ENCODE measurements at places on chromosomes 2 and 18. TPM values are rescaled to one million over a fixed set of nuclear protein-coding genes. Genes with fewer than 3 reads are reported as not detected.
A peak's percentile ranks its signal among the peaks of the same experiment; 100 is the strongest.

The NEURL3 gene
- 1.0 TPM for total RNA-seq

The FOXI3 gene
- 0.17 TPM for total RNA-seq

- no peak for DNase-seq
Observed at GRCh38 chr2:20484034-20484617, 37.3 kb downstream of the RHOB start.

GRCh38 chr2:197308585-197308984 lies 2.0 kb downstream of the ANKRD44 start:
- DNase-seq = no peak

DNA sequence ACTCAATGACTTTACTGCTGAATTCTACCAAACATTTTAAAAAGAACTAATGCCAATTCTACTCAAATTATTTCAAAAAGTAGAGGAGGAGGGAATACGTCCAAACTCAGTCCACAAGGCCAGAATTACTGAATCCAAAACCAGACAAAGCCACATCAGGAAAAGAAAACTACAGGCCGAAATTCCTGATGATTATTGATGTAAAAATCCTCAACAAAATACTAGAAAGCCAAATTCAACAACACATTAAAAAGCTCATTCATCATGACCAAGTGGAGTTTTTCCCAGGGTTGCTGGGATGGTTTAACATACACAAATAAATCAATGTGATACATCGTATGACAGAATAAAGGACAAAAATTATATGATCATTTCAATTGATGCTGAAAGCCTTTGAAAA lies 103.9 kb upstream of the UBE2E3 start:
- DNase-seq = no peak

The TXNL4A gene
- 84.7 TPM for total RNA-seq

DNA sequence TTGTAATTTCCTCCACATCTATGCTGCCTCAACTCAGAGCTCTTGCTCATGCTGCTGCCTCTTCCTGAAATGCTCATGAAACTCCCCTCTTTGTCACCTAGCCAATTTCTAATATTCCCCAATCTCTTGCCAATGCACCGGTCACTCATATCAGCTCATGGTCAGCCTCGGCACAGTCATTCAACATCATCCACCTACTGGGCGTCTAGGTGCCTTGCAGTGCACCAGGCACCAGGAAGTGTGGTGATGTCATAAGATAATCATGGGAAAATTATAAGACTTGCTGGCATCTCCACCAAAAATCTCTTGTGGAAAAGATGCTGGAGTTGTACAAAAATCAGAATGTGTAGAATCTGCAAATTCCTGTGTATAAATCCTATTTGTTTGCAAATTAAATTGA lies 52.6 kb upstream of the RAB27B start:
- DNase-seq = peak; percentile 64

The MALL gene
- total RNA-seq = 35.7 TPM

GRCh38 chr2:104321796-104322349 lies 532.0 kb upstream of the POU3F3 start:
- DNase-seq = no peak

DNA sequence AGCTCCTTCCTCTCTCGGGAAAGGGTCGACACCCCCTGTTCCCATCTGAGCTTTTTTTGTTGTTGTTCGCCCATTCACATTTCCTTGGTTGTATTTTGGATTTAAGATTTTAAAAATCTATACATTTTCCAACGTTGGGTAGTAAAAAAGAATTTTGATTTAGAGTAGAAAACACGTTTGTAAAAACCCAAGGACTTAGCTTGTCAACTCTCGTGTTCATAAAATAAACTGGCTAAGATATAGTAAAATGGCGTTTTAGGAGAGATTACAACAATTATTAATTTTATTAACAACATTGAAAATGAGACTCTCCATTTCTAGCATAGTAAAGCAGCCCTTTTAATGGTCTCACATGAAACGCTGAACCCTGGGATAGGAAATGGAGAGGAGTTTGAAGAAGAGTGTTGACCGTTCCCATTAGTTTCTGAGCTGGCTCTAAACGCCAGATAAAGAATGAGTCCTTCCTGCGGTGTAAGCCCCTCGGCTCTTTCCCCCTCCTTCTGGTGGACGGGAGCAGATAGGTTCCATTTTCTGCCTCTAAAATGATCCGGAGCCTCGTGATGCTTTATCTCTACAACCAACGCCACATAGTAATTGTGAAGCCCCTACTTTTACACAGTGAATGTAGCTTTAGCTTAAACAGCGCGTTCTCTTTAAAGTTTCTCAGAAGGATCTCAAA lies 24.0 kb upstream of the ZNF516 start:
- DNase-seq = no peak

DNA sequence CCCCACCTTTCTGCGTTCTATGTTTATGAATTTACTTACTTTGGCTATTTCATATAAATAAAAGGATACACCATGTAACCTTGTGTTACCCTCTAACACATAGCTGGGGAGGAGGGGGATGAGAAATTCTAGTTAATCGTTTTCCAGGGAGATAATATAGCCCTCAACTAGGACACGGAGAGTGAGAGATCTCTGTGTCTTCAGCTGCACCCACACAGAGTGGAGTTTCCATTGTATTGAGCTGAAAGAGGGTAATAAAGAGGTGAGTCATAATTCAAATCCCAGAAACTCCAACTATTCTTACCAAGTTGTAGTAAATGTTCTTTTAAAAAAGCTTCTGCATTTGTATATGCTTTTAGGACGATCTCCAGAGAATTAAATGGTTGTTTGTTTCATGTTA lies 110.1 kb upstream of the SULT1C3 start:
- DNase-seq = no peak

The ACMSD gene
- total RNA-seq = 0.29 TPM

- DNase-seq = no peak
Observed at GRCh38 chr2:114424699-114425098, 17.7 kb upstream of the DPP10 start.

The SLC5A7 gene
- not detected for total RNA-seq

GRCh38 chr2:127106457-127106990 lies 430 bp downstream of the BIN1 start:
- no peak for DNase-seq

The ALPP gene
- not detected for total RNA-seq

DNA sequence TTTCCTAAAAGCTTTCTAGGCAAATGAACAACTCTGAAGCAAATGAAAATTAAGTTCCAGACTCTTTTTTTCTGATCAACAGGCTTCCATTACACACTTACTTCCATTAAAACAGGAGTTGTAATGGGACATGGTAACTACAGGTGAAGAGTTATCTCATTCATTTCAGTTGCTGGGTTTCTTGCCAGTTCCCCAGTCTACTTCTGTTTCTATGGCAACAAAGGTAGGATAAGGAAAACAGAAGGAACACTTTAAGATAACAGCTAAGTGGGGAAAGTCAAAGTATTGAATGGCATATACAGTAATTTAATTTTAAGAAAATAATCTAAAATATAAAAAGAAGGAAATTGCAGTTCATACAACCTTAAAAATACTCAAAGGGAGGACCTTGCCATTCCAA lies 25.1 kb downstream of the BAZ2B start:
- no peak for DNase-seq

GRCh38 chr2:12554224-12555011 lies 162.3 kb upstream of the TRIB2 start:
- DNase-seq = no peak

The TP53I3 gene
- 46.0 TPM for total RNA-seq

Data from epithelial cell of proximal tubule (primary cell).